ENCODE measurements at places on chromosomes 6 and 20. TPM values are rescaled to one million over a fixed set of nuclear protein-coding genes. Genes with fewer than 3 reads are reported as not detected.
A peak's percentile ranks its signal among the peaks of the same experiment; 100 is the strongest.

GRCh38 chr6:41258196-41258493 is 28.3 kb downstream of the TREM1 start:
- no peak for DNase-seq

GRCh38 chr6:130622142-130622541 is 205.1 kb upstream of the SMLR1 start:
- DNase-seq = no peak

- no peak for DNase-seq
These were observed 515.7 kb upstream of the BTBD3 start for GRCh38 chr20:11401988-11402387.

DNA sequence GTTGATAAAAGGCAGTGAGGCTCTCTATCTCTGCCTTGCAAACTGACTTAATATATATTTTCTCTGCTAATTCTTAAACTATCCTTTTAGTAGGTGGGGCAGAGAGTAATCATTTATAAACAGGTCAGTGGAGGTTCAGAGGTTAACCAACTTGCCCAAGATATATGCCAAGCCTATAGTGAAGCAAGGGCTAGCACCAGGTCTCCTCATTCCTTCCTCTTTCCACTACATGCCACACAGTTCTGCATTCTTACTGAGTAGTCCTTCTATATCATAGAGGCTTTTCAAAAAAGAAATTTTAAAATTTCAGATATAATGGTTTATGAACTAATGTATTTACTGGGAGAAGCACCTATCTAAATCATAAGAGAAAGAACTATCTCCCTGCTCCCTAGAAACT is 8.5 kb downstream of the ARG1 start:
- DNase-seq = no peak

GRCh38 chr6:111990214-111990613 is 63.7 kb upstream of the CCN6 start:
- no peak for DNase-seq

- no peak for DNase-seq
These were observed 13.8 kb downstream of the TREM1 start for GRCh38 chr6:41272591-41273240.

GRCh38 chr6:127486934-127487333 is 27.7 kb upstream of the KIAA0408 start:
- no peak for DNase-seq

DNA sequence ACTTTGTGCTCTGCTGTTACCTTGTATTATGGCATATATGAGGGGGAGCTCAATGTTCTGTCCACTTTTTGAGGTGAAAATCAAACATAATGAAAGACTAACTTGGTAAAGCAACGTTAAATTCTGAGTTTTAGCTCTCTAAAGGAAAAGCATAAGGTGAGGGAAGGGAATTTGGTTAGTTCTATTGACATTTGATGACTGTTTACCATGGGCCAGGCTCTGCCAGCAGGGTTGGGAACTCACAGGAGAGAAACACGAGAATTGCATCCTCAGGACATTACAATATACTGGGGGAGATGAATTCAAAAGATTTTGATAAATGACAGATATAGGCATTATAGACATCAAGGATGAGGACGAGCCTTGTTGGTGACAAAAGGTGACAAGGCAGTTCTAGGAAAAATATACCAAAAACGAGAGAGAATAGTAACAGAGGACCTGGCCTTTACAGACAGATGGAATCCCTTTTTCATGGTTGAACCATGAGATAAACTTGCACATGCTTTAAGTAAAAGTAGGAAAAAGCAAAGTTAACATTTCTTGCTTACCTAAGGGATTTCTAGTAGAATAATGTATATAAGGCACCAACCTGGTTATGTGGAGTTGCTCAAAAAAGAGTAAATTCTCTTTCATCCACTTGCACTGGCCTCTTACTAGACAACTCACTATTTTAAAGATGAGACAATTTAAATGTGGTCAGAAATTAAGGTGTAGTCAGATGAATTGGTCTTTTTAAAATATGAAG is 191.4 kb downstream of the NKAIN2 start:
- no peak for DNase-seq

GRCh38 chr20:6008254-6008653 is 45.6 kb downstream of the LRRN4 start:
- DNase-seq = no peak

DNA sequence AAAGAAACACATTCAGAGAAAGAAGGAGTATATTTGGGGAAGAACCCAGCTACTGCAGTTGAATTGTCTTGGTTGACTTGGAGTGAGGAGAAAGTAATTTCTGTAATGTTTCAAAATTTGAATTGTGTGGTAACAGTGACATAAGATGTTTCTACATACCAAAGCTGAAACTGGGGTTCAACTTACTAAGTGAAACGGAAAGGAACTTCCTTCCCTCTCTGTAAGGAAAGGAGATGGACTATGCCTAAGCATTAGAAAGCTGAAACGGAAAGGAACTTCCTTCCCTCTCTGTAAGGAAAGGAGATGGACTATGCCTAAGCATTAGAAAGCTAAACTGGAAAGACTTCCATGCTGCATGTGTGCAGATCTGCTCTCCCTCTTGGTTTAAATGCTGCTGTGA is 46.0 kb downstream of the HUS1B start:
- no peak for DNase-seq

GRCh38 chr20:56634307-56634706 is 5.2 kb downstream of the TFAP2C start:
- DNase-seq = no peak

DNA sequence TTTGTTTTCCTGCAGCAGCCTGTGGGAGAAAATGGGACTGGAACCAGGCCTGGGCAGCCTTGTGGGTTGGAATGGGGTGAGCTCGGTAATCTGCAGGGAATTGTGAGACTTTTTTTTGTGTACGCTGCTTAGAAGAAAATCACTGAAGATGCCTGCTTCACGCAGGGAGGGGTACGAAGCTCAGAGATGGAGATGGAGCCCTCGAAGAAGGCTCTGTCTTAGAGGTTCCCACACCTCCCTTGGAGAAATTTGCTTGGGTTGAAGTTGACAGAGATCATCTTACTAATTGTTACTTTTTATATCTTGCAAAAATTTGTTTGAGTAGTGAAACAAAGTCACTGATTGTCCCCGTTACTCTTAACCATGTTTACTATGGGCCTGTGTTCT is 894 bp downstream of the PYGB start:
- no peak for DNase-seq

DNA sequence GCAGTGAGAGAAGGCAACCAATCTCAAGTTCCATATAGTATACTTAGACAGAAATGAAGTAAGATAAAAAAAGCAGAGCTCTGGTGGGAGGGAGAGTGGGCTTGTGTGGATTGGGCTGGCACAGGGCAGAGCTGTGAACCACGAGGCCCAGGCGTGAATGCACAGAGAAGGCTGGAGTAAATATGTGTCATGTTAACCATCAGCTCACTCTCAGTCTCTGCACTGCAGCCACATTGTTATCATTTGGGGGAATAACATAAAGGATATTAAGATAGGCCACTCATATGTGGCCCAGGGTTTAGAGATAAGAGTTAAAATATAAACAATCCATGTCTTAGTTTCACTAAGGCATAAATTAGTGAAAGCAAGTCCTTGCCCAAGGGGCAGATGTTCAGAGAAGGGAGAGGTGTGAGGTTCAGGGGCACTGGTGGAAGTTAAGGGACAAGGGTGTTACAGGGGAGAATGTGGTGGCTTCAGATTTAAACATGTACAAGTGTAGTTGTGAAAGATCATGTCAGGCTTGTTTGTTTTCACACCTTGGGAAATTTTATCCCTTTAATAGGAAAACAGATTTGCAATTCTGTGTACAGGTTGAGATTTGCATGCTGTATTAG is 14.4 kb downstream of the GMPR start:
- no peak for DNase-seq

DNA sequence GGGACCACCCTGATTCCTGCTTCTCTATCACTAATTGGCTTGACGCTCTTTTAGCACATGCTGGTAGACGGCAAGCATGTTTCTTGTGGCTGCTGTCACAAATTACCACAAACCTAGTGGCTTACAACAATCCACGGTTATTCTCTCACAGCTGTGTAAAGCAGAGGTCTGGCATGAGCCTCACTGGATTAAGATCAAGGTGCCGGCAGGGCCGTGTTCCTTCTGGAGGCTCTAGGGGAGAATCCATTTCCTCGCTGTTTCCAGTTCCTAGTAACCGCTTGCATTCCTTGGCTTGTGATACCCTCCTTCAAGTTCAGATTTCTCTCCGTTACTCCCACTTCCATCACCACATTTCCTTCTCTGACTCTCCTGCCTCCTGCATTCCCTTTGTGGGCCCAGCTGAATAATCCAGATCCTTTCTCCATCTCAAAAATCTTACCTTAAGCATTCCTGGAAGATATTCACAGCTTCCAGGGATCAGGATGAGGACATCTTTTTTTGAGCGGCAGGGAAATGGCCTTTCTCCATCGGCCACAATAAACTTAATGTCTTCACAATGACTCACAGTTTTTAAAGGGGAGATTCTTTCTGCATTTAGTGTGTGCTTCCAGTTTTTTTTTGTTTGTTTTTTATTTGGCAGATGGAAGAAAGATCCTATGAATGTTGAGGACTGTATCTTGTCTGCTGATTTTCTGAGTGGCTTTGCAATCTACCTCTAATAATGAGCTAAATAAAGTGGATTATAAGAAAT is 39.9 kb downstream of the BMP6 start:
- no peak for DNase-seq

- no peak for DNase-seq
These were observed 13.8 kb downstream of the RNF144B start for GRCh38 chr6:18400831-18401446.

DNA sequence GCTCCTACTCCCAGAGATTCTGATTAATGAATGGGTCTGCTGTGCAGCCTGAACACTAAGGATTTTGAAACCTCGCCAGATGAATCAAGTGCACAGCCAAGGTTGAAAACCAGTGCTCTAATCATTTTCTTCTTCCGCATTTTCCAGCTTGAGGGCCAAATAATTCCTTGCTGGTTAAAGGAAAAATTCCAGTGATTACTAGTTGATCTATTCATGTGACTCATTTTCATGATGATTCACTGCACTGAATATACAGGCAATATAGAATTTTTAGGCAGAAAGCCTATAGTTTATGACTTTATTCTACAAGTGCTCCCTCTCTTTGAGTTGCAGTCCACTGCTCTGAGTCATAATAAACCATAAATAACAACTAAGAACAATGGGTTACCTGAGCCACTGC is 80.6 kb upstream of the PROKR2 start:
- no peak for DNase-seq

DNA sequence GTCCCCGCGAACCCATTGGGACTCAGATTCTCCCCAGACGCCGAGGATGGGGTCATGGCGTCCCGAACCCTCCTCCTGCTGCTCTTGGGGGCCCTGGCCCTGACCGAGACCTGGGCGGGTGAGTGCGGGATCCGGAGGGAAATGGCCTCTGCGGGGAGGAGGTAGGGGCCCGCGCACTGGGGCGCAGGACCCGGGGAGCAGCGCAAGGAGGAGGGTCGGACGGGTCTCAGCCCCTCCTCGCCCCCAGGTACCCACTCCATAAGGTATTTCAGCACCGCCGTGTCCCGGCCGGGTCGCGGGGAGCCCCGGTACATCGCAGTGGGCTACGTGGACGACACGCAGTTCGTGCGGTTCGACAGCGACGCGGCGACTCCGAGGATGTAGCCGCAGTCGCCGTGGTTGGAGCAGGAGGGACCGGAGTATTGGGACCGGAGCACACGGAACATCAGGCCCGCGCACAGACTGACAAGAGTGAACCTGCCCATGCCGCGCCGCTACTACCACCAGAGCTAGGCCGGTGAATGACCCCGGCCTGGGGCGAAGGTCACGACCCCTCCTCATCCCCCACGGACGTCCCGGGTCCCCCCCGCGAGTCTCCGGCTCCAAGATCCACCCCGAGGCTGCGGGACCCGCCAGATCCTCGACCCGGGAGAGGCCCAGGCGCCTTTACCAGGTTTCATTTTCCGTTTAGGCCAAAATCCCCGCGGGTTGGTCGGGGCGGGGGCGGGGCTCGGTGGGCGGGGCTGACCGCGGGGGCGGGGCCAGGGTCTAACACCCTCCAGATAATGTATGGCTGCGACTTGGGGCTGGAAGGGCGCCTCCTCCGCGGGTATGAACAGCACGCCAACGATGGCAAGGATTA is 15.7 kb upstream of the HLA-A start:
- peak; percentile 22 for DNase-seq

DNA sequence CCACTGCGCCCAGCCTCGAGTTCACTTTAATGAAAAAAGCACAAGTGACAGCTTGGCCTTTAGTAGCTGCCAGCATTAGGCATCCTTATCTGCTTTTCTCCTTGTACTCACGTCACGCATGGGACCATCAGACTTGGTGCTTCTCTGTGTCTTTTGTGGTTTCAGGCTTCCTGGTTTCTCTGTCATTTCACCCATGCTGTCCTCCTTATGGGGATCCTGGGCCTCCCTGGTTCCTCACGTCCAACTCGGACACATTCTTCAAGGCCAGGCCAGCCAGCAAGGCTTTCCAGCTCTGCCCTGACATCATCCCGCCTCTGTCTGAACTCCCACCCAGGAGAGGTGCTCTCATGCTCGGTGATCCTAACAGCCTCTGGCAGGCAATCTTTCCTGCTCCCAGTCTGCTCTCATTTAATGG is 83.2 kb downstream of the TIAM2 start:
- no peak for DNase-seq

GRCh38 chr6:1110164-1110563 is 201.7 kb upstream of the FOXQ1 start:
- no peak for DNase-seq

GRCh38 chr6:25542984-25543910 is 108.8 kb upstream of the SCGN start:
- DNase-seq = no peak

- no peak for DNase-seq
These were observed 186.3 kb downstream of the AKAP7 start for GRCh38 chr6:131321589-131321988.

DNA sequence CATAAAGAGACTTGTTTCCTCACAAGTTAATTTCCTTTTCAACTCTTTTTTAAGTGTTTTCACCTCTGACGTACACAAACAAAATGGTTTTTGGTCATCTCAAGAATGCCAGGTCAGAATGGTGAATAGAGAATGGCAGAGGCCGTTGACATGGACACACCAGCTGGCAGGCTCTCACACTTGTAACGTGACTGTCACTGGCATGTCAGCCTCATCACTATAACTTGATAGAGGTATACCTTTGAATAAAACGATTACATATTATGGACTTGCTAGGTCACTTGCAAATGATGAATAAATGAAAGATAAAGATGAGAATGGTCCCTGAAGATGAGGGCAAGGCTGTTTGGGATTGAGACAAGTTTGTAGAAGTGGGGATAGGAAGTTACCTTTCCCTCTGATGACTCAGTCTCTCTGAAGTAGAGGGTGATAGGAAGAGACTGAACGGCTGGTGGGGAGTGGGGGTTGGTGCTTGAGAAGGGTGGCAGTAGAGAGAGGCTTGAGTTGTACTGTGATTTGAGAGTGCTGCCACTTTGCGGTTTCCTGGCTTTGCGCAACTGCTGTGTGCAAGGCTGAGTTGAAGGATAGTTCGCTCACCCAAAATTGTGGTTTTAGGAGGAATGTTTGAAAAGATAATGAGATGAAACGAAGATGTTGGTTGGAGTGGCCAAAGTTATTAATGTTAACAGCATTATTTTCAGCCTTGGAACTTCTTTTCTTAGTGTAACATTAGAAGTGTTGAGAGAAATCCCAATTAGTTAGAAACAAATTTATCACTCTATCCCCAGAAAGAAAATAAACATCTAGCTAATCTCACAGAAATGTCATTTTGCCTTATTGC is 30.3 kb downstream of the TBPL1 start:
- no peak for DNase-seq

Gene ZSCAN23
- polyA plus RNA-seq = 12.6 TPM

Gene OR12D3
- polyA plus RNA-seq = not detected

Gene CTAGE9
- not detected for polyA plus RNA-seq

Gene MYH7B
- polyA plus RNA-seq = 1.1 TPM

Gene BPI
- polyA plus RNA-seq = 1.3 TPM

Gene FKBP5
- 26.6 TPM for polyA plus RNA-seq

Gene PIM1
- 22.5 TPM for polyA plus RNA-seq

Gene OPRM1
- not detected for polyA plus RNA-seq

Gene GRM4
- 0.65 TPM for polyA plus RNA-seq

Gene NKAIN2
- polyA plus RNA-seq = 16.1 TPM

Gene IER3
- polyA plus RNA-seq = 19.5 TPM

All from right renal pelvis (tissue), 4 donors.